Activated T-helper 1 cell treated with Interleukin-2 at 50 U/mL for 16 hours (primary cell): ENCODE measurements at places on chromosomes 1 and 21.
A peak's percentile ranks its signal among the peaks of the same experiment; 100 is the strongest.

DNA sequence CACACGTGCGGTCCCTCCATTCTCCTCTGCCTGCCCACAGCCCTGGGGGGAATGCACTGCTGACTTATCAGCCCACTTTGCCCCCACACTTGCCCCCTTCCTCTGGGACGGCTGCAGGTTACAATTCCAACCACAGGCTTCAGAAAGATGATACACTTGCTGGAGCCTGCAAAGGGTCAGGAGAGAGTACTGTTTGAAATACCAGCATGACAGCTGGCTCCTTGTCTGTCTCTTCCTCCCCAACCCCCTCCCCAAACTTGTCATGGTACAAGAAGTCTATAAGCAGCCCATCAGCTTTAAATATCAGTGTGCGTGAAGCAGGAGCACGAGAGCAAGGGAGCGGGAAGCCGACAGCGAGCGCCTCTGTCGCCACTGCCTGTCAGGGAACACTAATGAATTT lies 62.4 kb downstream of the ERI3 start:
- DNase-seq: no peak

DNA sequence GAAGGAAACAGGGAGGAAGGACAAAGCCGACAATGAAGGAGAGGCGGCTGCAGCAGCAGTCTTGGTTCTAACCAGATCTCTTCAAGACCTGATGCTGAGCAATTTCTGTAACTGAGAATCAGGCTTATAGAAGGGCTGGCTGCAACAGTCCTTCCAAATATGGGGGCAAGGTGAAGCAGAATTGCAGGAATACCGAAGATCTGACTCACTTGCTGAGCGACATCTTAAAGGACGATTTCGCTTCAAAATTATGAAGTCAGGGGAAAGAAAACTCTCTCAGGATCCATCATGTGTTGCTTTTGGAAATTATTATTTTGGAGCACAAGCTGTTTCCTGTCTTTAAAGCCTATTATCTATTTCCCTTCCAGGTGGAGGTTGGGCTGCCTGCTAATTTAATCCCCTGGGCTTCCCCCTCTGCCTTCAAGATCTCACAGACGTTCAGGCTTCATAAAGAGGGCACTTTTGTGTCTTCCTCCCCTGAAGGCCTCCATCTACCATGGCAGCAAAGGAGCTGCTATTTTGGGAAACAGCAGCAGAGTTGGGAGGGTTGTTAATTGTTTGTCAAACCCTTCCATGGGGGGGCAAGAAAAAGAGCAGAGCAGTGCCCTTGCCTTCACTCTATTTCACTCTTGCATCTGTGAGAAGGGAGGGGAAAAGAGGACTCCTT lies 10.8 kb upstream of the IER5 start:
- DNase-seq: no peak

GRCh38 chr1:109152196-109152595 lies 38.3 kb downstream of the ELAPOR1 start:
- no peak for DNase-seq

GRCh38 chr1:15618077-15618654 lies 908 bp downstream of the DDI2 start:
- no peak for DNase-seq

- no peak for DNase-seq
Measured at GRCh38 chr1:20578721-20579395, 10.0 kb upstream of the CDA start.

DNA sequence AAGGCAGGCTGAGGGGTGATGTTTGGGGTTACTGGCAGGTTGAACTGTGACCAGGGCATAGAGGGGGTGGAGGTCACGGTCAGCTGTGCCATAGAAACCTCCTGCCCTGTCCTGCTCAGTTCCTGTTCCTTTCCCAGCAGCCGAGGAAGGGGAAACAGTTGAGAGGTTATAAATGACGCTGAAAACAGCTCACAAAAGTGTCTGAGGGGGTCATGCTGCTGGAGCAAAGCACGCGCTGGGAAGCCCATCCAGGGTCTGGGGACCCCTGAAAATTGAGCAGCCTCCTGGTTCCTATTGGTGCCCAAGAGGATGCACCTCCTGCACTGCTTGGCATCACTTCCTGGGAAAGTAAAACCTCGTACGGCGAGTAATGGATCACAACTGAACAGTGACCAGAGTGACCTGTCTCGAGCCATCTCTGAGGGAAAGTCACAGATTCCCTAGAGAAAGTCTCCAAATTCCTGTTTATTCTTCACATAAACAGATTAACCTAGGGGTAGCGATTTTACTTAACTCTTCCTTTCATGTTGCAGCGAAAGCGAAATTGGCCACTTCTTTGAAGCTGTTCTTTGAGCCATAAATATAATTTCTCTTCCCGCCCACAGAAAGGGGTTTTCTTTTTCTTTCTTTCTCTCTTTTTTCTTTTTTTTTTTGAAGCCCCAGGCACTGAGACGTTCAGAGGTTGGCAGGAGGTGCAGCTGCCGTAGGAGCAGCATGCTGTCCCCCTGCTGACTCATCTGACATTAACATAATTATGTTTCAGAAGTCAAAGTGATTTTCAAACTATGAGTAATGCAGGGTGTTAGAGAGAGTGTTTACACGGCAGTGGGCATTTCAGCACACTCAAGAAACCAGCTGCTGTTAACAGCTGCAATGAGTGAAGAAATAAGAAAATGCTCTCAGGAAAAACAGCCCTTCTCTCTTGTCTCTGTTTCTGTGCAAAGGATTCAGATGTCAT lies 41.8 kb upstream of the ATF3 start:
- peak; percentile 24 for DNase-seq

DNA sequence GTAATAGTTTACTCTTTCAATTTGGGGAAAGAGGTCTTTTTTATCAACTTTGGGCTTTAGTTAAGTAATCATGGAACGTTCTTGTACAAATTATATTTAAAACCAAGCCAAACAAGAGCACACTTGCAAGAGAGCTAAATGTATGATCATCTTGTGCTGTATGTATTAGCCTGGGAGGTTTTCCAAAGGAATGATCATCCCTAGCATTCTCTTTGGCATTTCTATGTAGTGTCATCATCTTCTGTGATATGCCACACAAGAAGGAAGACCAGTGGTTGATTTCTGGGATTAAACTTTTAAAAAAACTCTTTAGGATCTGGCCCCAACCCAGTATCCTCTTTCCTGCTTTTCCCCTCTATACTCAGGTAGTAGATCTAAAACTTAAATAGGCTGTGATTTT lies 38.4 kb upstream of the KCNQ4 start:
- no peak for DNase-seq

GRCh38 chr1:94843846-94844245 lies 23.7 kb downstream of the SLC44A3 start:
- no peak for DNase-seq

DNA sequence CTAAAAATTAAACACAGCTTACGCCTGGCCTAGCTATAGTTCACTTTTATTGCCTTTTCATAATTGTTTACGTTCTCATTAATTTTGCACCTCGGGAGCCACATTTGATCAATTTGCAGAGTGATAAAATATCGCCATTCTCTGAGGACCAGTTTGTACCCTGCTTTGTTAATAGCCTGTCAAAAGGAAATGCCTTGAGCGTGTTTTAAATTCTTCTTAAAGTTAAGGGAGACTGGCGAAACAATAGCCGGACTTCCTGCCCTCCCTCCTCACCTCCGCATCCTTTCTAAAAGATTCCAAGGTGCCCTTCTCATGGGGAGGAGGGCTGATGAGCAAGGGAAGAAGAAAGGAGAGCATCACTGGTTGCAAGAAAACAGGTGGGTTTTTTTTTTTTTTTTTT lies 271.6 kb downstream of the KCNJ6 start:
- no peak for DNase-seq

DNA sequence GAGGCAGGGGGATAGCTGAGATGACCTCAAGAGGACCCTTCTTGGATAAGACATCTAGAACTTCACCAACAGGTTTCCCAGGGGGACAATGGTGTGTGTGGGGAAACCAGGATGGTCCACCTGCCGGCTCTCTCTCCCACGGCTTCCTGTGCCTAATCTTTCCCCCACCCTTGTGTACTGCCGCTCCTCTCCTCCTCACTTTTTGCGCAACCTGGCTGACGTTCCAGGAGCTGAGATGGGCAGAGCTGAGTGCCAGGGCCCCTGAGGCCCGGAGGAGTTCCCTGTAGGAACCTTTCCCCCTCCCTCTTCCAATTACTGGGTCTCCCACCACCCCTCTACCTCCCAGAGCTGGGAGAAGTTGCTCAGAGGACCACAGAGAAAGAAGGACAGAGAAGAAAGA lies 6.9 kb downstream of the SLC26A9 start:
- no peak for DNase-seq

DNA sequence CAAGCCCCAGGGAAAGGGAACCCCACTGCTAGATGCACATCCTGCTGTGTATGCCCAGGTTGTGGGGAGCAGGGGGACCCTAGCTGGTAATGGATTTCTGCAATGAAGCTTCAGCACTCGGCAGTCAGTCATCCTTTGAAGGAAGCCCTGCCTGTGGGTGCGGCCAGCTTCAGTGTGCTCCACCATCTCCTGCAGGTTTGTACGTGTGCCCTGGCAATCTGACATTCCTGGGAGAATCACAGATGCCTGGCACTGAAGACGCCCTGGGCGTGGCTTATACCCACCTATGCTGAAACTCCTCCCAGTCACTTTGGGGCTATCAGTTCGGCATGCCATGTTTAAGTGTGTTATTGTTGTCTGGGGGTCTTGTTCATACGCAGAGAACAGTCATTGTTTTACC lies 6.8 kb downstream of the SPRR5 start:
- DNase-seq: no peak

GRCh38 chr1:150176593-150176992 lies 26.9 kb downstream of the PLEKHO1 start:
- DNase-seq: no peak

DNA sequence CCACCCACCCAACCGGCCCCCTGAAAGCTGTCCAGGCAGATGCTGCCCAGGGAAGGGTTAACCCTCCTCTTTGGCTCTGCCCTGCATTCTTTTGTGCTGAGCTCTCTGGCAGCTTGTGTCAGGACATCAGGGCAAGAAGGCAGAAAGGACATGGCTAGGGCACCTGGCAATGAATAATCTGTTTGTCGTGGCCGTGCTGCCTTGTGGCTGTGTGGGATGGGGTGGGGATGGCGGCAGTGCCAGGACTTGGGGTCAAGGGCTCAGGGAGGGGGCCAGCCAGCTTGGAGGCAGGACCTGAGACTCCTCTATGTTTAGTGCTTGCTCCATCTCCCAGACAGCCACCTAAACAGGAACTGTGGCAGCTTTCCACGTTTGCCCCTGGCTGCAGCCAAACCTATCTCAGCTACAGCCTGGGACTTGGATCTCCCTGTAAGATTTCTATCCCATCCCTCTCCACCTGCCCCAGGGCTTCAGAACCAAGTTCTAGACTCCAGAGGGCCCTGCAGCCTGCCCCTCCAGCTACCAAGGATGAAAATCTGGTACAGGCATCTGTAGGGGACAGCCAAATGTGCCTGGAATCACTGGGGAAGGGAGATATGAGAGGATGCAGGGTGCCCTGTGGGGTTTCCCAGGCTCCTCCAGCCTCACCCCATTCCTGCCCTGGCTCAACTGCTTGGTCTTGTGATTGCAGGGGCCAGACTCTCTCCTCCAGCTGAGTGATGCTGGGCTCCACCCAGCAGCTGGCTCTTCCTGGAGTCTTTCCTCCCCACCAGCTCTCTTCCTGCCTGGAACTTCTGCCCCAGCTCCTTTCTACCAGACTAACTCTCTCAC lies 9.6 kb upstream of the GPR37L1 start:
- no peak for DNase-seq

- no peak for DNase-seq
Measured at GRCh38 chr21:35467566-35467965, 418.5 kb upstream of the RUNX1 start.

GRCh38 chr1:32299327-32299726 lies 7.4 kb downstream of the HDAC1 start:
- DNase-seq: no peak

- DNase-seq: no peak
Measured at GRCh38 chr21:41322496-41323382, 6.1 kb downstream of the FAM3B start.

DNA sequence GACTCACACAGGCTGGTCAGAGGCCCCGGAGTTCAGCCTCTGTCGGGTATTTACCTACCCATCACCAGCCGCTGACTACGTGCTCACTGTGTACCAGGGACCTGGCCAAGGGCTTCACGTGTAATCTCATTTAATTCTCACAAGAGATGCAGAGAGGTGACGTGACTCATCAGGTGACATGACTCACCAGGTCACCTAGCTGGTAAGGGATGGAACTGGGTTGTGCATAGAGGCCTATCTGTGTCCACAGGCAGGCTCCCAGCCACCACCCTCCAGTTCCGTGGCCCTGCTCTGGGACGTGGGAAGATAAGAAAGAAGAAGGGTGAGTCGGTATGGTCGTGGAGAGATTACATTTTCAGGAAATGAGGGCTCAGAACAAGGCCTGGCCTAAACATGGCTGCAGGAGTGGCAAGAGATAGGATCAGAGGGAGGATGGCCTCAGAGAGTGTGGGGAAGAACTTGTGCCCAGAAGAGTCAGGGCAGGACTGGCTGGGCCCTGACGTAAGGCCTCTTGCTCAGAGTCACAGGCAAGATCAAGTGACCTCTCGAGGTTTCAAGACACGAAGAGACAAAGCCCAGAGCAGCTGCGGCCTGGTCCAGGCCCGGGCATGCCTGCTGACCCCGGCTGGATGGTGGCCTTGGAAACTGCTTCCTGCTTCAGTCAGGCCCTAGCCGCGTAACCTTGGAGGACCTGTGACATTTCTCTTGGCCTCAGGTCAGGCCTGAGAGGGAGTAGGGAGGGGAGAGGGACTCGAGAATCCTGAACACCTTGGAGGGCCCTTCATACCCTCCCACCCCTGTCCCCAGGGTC lies 52.7 kb upstream of the WASF2 start:
- DNase-seq: no peak

- no peak for DNase-seq
Measured at GRCh38 chr1:172960454-172961208, 90.1 kb downstream of the TNFSF18 start.

DNA sequence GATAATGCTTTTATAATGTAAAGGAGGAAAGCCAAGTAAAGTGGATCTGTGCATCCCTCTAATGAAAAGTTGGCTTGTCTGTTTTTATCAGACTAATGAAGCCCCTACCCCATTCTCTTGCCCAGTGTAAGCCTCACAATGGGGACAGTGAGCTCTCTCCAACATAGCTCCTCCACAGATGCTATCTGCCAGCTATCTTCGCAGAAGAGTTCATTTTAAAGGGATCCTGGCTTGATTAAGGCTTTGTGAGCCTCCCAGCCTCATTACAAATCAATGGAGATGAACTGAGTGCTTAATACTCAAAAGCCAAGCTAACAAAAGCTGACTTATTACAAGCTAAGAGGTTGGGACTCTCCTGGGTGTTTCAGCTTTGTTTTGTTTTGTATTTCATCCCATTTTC lies 514.7 kb downstream of the NUF2 start:
- no peak for DNase-seq

GRCh38 chr1:163387146-163387545 lies 65.4 kb downstream of the NUF2 start:
- no peak for DNase-seq

GRCh38 chr1:186643614-186644013 lies 36.6 kb downstream of the PTGS2 start:
- DNase-seq: no peak

DNA sequence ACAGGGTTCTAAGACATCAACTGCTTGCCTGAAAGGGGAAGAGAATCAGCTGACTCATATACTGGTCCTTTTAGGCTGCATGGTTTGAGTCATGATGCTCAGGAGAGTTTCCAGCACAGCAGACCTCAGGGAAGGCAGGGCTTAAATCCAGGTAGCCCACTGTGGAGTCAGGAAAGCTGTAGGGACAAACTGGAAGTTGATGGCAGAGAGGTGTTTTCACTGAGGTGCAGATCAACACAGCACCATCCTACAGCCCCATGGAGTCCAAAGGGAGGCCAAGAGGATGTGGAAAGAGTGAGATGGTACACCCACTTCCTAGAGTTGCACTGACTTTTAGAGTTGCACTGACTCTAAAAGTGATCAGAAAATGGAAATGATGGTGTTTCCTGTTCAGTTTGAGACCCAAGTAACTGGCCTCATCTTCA lies 252.4 kb upstream of the DUSP10 start:
- no peak for DNase-seq
